SK-N-DZ (cell line): ENCODE measurements at places on chromosomes 2 and 18.

DNA sequence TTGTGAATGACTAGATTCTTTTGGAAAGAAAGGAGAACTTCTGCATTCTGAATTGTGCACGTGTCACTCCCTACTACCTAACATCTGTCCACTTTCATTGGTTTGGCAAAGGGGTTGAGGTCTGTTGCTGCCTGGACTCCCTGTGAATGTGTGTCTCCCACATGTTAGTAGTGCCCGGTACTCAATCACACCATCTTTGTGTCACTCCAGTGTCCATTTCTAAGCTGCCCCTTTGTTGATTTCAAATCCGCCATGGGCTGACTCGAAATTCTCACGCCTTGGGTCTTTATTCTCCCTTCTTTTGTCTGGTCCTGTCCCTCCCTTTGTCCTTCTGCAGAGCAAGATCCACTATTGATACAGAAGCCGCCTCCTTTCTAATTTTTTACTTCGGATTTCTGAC lies 7.5 kb downstream of the DPYSL5 start:
- DNase-seq, result no peak

- DNase-seq, result no peak
Observed at GRCh38 chr2:50727636-50728339, 304.1 kb downstream of the NRXN1 start.

DNA sequence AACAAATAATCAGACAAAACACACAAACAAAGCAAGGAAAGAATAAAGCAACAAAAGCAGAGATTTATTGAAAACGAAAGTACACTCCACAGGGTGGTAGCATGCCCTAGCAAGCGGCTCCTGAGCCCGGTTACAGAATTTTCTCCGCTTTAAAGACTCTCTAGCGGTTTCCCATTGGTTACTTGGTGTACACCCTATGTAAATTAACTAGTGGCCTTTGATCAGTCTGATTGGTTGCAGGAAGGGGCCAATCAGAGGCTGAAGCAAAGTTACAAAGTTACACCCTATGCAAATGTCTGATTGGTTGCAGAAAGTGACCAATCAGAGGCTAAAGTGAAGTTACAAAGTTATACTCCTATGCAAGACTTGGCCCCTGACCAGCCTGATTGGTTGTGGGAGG lies 242.9 kb downstream of the LDLRAD4 start:
- DNase-seq, result no peak

- no peak for DNase-seq
Observed at GRCh38 chr18:5626130-5626880, 82.5 kb upstream of the EPB41L3 start.

- no peak for DNase-seq
Observed at GRCh38 chr18:76514573-76514972, 19.5 kb upstream of the ZNF516 start.

DNA sequence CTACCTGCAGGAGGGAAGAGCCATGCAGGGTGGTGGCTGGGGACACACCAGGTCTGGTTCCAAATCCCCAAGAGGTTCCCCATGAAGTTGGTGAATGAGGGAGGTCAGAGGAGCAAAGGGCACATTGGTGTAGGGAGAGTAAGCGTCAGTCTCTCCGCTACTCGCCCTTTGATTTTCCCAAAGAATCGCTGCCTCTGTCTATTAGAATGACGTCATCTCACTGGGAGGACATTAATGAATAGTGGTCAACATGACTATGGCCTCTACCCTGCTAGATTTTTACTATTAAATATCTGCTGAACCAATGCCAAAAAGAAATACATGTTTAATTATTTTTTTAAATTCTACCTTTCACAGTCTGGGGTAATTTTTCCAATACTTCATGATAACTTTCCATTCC lies 109.6 kb upstream of the SNTG2 start:
- DNase-seq, result no peak

GRCh38 chr2:204544961-204545860 lies at the start of gene PARD3B:
Gene PARD3B, plus strand, starts transcription at chr2:204545475. Its CDS starts 525 bp downstream, at chr2:204546000.
- peak; percentile 51 for DNase-seq

DNA sequence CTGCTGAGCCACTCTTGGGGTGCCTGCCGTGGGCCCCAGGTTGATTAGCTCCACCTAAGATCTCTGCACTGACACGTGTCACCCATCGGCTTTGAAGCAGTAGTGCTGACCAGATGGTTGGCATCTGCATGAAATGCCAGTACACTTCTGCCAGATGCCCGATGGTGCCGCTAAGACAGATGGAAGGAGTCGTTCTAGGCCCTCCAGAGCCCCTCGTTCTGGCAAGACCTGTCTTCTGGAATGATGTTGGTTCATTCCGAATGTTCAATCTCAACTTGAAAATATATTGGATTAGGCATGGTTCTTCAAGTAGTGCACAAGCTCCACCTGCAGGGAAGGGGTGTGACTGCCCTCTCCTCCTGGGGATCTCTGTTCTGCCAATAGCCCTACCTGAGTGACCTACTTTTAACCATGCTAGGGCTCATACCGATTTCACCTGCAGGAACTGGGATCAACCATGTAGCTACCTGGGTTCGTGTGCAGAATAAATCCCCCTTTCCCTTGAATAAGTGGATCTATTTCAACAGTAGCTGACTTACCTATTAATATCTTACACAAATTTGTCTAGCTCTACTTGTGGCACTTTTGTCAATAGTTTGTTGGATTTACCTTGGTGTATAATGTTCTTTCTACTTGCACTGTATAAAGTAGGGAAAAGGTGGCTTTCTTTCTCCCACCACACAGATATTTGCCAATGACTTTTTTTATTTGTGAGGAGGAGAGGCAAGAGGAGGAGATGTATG lies 342.6 kb downstream of the CTNNA2 start:
- DNase-seq, result peak; percentile 60

DNA sequence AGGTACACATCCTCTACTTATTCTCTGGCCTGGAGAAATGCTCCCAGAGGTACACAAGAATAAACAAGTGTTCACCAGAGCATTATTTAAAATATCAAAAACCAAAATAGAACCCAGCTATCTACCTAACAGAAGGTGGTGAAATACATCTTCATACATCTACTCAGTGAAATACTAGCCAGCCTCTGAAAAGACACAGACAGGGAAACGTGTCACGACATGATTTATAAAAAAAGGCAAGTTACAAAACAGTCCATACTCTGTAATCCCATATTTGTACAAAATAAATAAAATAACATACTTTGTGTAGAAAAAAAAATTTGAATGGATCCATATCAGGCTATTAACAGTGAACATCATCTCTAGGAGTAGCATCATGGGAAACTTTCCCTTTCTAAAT lies 38.2 kb downstream of the KANSL3 start:
- no peak for DNase-seq

DNA sequence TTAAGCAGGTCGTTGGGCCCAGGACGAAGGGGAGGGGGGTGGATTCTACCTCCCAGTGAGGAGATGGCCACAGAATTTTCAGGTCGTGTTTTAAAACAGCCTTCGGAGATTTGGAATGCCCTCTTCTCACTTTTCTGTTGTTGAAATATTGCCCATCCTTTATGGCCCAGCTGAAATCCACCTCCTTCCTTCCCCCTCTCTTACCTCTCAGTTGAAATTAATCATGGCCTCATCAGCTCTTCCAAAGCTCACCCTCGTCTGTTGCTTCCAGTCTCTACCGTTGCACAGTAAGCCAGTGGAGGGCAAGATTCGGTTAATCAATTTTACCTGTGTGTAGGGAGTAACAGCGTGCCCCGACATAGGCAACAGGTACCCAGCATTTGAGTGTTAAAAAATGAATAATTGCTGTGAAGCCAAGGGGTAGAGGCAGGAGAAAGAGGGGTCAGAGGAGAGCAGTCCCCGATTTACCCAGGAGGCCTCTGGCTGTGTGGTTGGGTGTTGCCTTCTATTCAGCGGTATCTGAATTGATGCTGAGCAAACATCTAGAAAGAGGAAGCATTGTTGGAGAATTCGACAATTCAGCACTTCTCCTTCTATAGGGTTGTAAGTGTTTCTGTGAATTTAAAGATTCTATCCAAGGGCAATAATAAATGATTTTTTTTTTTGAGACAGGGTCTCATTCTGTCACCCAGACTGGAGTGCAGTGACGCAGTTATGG lies 8.6 kb upstream of the PDIA6 start:
- no peak for DNase-seq

DNA sequence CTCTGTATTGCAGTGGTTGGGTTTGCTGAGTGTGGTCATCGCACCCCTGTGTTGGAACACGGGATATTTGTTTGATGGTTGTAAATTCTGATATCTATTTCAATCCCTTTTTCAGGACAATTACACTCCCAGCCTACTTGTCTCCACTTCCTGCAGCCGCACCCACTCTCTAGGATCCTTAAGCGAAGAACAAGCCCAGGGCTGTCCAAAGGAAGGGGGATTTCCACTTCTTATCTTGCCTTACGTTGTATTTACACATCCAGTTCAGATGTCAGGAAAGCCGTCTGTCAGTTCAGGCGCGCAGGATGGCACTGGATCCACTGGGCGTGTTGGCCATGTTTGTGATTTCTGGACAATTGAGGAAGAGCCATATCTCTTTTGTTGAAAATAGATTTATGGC lies 834.5 kb upstream of the SALL3 start:
- DNase-seq, result no peak

DNA sequence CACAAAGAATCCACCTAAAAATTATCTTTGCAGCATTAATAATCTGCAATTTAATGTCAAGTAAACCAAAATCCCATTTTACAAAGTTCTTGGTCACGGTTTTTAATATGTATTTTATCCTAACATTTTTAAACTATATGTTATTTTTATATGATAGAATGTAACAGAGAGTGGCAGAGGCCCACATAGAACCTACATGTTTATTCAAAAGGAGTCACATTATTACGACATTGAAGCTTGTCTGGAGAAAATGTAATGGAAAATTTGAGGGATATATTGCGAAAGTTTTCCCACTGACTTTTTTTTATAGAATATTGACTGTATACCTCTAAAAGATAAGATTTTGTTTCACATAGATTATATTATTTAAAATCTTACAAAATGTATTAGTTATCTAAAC lies 89.7 kb upstream of the COL3A1 start:
- DNase-seq, result no peak

DNA sequence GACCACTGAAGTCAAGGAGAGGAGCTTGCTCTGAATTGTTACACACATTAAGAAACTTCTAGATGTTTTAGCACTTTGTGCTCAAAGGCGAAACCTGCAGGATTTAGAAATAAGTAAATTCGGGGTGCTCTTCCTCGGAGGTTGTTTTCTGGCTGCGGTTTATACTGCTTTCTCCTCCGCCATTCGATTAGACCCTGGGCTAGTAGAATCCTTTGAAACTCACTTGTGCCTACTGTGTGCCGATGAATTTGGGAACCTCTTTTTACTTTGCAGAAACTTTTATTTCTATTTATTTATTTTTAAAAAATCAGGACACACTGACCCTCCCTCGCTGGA lies 3.5 kb downstream of the MEIS1 start:
- DNase-seq, result no peak

DNA sequence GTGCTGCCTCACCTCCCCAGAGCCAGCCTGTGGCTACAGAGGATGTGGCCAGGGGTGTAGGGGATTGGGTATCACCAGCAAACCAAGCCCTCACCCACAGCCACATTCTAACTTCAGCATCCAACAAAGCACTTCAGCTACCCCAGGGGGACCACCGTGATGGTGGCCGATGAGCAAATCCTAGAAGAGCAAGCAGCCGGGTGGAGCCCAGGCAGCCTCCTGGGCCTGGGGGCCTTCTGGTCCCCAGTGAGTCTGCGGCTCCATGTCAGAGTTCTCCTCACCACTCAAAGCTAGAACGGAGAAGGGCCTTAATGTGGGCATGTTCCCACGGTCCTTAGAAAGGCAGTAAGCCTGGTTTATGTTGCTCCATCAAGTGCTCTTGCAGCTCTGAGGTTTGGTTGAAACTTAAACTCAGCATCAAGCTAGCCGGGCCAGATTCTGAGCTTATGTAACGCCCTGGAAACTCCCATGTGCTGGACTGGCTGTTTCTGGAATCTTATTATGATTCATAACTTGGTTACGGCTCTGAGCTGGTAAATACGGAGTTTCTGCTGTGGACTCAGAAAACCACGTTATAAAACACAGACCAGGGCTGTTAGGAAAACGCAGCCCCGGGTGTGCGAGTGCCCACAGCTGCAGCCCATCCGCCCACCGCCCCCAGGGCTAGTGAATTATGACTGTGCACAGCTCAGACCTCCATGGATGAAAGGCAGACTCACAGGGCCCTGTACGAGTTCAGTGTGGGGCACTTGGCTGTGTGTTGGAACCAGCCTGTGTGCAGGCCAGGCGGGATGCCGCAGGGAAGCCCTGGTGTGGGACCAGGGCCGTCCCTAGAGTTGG lies 99.8 kb downstream of the SEPTIN10 start:
- no peak for DNase-seq
